Activated CD4-positive, alpha-beta T cell treated with anti-CD3 and anti-CD28 coated beads, Interleukin-2, amount 50 U/mL, for 1 hour (primary cell): ENCODE measurements at places on chromosomes 16 and 17.

GRCh38 chr17:51661403-51661802 lies 401.1 kb downstream of the UTP18 start:
- no peak for DNase-seq

DNA sequence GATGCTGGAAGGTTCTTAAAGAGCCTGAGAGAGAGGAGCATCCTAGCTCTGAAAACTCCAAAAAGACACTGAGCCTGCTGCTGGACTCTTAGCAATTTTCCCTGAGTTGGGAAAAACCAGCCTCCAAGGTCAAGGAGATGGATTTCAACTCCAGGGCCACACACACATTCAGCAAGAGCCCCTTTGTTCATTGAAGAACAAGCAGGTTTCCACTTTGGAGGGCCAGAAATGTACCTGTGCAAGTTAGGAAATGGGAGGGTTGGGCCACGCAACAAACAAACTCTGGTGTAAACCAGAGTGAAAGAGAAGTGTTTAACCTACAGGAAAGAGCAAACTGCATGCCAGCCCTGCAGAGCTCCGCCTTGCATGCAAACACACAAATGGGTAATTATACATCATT lies 264.8 kb upstream of the RPL38 start:
- no peak for DNase-seq

GRCh38 chr16:89335803-89336485 lies 118.4 kb downstream of the ZNF778 start:
- DNase-seq, result no peak

GRCh38 chr16:87369796-87370719 lies 13.5 kb downstream of the FBXO31 start:
- DNase-seq, result no peak

DNA sequence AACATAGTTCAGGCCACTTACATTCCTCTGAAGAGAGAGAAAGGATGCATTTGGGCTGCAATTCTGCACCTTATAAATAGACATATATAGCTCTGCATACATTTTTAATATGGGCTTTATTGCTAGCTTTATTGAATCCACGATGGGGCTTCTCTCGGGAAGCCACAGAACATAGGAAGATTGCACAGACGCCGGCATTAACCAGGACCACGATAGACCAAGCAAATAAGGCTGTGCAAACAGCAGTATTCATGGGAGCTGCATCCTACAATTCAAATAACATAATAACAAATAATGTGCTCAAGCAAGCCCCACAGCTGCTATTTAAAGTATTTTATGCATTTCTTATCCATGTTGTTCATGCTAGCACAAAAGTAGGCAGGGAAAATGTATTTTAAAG lies 432.3 kb downstream of the TMEM114 start:
- DNase-seq, result no peak

DNA sequence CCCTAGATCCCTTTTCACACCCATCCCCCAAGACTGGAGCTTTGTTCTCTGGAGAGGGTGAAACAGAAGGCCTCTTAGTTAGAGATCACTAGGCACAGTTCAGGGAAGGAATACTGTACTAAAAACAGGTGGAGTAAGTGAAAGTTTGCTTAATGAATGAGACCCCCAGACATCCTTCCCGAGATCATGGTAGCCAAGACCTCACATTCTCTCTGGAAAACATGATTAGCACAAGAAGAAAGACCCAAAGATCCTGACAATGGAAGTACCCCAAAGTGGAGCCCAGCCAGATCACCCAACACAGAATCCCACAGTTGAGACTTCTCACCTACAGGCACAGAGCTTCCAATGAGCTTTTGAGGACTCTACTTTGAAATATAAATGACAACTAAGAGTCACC lies 3.4 kb upstream of the CMTM4 start:
- no peak for DNase-seq
